ENCODE measurements at places on chromosomes 5 and 9. TPM values are rescaled to one million over a fixed set of nuclear protein-coding genes. Genes with fewer than 3 reads are reported as not detected.

Gene GLRA1
- not detected for total RNA-seq

DNA sequence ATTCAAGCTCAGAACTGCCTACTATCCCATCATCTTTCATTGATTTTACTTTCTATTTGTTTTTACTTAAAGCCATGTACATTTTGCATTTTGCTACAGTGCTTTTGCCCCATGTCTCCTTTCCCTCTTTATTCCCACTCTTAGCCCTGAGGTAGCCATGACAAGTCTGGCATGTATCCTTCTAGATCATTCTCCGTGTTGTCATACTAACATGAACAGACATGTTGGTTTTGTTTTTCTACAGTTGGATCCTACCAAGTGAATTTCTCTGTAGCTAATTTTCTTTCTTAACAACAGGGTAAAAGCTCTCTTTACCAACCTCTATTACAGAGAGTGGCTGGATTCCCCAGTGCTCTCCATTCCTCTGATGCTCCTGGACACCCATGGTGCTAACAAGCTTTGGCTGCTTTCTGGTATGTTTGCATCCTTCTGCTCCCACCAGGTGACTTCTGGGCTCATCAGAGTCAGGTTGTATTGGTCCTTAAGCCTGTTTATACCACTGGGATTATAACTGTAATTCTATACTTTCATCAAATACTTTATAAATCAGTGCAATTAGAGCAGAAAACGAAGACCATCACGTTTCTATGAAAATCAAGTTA lies 38.8 kb upstream of the BOD1 start:
- DNase-seq = no peak

DNA sequence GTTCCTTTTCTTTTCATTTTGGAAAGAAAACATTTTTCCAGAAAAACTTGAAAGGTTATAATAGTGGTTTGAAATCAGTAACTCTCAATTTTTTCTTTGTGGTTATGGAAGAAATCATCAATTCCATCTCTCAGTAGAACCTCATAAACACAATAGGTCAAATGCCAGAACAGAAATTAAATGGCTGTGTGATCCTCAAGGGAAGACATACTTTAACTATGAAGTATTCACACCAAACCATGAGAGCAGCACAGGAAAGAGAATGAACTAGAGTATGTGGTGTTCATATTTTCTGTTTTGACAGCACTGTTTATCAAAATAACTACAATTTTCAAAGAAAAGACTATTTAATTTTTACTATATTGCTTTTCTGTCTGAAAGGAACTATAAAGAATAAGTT lies 29.7 kb upstream of the EFNA5 start:
- no peak for DNase-seq

- no peak for DNase-seq
These were observed 4.0 kb upstream of the TYRP1 start for GRCh38 chr9:12689233-12689632.

GRCh38 chr5:82205005-82205404 lies 73.1 kb downstream of the RPS23 start:
- DNase-seq = no peak

Measured in colonic mucosa (tissue), 4 donors.